Activated CD4-positive, alpha-beta T cell treated with anti-CD3 and anti-CD28 coated beads for 24 hours (primary cell): ENCODE measurements at places on chromosomes 12 and 14.

DNA sequence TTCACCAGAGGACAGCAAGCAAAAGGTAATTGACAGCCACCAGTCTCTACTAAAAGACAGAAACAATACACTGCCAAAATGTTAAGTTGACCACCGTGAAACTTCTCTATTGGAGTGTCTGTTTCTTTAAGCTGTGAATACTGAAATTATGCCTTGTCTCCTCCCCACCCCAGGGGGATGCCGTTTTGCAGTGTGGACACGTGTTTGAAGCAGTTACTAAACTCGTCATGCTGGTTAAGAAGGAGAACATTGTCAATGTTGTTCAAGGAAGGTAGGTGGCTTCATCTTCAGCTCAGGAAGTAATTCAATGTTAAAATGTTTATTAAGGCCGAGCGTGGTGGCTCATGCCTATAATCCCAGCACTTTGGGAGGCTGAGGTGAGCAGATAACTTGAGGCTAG is 32.8 kb downstream of the KCTD10 start:
- no peak for DNase-seq

- no peak for DNase-seq
Measured at GRCh38 chr14:53516261-53516774, 363.2 kb upstream of the DDHD1 start.

DNA sequence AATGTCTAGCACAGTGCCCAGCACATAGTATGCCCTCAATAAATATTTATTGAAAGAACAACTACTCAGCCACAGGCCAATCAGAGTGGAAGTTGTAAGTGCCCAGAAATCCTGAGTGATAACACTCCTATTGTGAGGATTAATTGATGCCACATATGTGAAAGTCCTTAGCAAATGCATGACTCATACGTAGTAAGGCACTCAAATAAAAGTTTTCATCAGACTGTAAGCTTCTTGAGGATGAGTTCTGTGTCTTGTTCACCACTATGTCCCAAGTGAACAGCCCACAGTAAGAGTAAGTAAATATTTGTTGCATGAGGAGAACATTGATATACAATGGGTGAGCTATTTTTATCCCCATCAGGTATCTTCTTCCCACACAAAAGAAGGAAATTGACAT is 24.7 kb upstream of the ANO6 start:
- DNase-seq, result no peak

DNA sequence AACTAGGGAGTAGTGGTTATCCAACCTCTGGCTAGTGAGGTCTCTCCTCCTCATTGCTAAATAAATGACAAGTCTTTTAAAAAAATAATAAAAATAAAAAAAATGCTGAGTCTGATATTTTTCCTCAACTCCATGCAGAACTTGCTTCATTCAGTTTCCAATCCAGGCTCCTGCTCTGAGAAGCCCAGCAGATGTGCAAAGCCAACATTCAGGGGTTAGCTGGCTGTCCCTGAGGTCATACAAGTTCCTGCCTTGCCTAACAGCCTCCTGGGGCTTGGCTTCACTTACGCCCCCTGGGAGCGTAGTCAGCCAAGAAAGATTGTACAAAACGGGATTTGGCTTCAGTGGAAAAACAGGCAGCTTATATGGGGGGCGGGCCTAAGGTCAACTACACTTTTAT is 23.3 kb downstream of the RTRAF start:
- no peak for DNase-seq

DNA sequence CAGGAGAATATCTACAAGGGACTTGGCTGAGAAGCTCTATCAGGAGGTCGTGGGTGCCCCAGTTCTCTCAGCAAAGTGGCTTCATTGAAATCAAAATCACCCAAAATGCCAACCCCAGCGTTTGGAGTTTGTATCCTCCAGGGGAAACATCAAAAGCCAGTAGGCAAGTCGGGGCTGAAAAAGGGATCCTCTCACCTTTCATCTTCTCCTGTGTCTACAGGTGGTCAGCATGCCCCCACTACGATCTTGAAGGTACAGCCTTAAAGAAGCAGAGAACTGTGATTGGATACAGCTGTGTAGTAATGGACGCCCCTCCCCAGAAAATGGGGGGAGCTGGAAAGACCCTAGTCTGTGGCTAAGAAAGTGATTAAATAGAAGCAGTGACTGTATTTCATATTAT is 22.2 kb downstream of the HRK start:
- no peak for DNase-seq

DNA sequence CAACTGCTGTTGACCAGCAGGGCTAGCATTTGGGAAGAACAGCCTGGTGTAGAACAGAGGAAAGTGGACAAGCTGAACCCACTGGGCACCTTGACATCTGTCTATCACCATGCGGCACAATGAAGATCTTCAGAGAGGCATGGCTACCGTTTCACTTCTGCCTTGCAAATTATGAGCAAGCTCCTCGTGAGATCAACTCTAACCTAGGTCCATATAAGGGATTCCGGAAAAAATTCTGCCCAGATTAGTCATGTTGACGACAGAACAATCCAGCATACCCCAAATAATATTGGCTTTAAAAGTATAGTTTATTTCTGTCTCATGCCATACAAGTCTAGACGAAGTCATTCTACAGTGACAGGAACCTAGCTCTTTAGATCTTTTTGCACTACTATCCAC is 91.6 kb upstream of the ATF7IP start:
- no peak for DNase-seq

- DNase-seq, result peak; percentile 31
Measured at GRCh38 chr12:132445884-132446632, 43.9 kb upstream of the FBRSL1 start.

GRCh38 chr12:32891956-32892355 is 4.6 kb downstream of the PKP2 start:
- no peak for DNase-seq

DNA sequence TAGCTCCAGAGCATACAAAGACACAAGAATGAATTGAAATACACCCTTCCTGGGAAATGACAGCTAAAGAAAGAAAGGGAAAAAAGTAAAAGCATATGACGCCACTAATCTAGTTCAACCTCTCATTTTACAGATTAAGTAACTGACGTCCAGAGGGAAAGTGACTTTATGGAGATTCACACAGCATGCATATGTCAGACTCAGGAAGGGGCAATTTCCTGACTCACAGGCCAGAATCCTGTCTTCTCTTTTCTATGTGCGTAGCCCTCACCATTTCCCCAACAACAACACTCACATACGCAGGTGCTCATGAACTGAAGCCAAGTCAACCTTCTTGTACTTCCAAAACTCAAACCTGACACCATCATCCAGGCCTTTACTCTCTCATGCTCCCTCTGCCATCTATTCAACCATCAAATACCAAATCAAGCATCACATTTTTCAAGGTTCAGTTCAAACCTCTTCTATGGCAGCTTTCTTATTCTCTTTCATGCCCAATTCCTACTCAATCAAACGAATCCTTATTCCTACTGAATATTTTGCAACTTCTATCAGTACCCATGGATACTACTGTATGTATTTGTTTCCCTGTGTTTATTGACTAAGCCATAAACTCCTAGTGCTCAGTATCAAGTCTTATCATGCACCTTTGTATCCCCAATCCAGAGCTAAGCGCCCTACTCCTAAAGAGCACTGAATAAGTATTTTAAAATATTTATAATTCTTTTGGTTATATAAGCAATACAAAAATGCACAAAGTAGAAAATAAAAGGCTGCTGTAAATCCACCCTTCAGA is 52.8 kb downstream of the STXBP6 start:
- DNase-seq, result no peak

DNA sequence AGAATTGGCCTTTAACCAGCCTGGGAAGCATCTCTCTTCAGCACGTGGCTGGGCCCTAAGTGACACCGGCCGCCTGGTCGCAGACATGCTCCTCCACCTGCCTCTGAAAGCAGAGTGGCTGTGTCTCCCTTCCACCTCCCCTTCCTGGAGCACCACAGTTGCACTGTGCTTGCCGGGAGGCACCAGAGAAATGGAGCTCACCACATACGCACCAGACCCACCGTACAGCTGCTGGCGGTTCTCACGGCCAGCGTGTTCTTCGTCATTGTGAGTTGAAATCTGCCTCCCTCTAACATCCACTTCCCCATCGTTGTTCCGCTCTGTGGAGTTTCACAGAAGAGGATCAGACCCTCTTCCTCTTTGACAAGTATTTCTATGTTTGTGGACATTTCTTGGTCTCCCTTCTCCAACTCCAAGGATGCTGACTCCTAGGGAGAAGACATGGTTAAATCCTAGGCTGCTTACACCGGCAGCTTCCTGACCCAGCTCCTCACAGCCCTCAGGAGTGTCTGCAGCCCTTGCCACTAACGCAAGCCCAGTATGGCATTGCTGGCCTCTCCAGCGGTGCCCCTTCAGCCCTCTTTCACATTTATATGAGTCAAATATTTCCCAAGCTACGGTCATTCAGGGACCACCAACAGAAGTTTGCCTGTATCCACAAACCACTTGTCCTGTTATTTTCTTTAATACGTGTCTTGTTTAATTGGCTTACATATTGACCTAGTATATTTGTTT is 11.5 kb upstream of the KRT5 start:
- no peak for DNase-seq

DNA sequence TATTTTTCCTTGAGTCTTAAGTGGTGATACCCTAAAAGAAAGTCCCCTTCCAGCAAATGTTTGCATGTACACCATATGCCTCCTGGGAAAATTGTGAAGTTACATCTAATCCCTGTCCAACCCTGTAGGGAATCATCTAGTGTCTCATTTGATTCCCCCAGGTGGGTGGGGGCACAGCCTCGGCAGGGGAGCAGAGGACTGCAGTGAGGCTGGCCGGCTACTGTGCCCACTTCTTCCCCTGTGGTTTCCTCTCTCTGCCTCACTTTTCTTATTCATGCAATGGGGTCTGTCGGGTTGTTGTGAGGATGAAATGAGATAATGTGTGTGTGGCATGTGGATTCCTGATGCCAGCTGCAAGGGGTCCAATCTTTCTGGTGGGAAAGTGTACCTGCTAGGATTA is 6.0 kb downstream of the PAPLN start:
- DNase-seq, result no peak

GRCh38 chr14:68476212-68477109 is 316.4 kb downstream of the ZFP36L1 start:
- DNase-seq, result no peak
